ENCODE measurements at places on chromosomes 4 and X. TPM values are rescaled to one million over a fixed set of nuclear protein-coding genes. Genes with fewer than 3 reads are reported as not detected.

OCRL gene
- total RNA-seq = 3.2 TPM

GUCY1A1 gene
- not detected for total RNA-seq

EXOC1 gene
- 21.9 TPM for total RNA-seq

P2RY4 gene
- total RNA-seq = 0.17 TPM

UPF3B gene
- 15.3 TPM for total RNA-seq

WWC2 gene
- total RNA-seq = 5.4 TPM

EVC2 gene
- total RNA-seq = 1.8 TPM

LRCH2 gene
- total RNA-seq = not detected

DNA sequence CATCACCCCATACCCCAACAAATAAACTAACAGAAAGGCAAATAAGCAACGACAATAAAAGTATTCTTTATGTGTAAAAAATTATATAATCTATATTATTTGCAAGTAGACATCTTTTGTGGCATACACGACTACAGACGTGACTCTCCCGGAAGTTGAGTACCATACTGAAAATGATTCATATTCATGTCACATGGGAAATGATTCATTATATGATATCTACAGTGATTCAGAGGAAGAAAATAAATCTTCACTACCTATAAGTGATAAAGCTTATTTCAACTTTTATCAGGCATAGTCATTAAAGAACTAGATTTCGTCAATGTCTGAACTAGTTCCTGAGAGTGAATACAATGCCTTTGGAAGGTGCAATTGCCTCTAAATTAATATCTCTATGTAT is 4.6 kb upstream of the ANTXR2 start:
- peaks cover 49% of the 10 kb centered on the region for H3K4me1 ChIP-seq
- peak overlapping the region; percentile 11 for H3K27ac ChIP-seq
- peak; percentile 24 for DNase-seq
- peaks cover 2% of the 10 kb centered on the region for H3K27me3 ChIP-seq

GRCh38 chr4:11866391-11866790 is 437.7 kb upstream of the HS3ST1 start:
- no peak overlapping the region for H3K27ac ChIP-seq
- H3K27me3 ChIP-seq = no peaks in the 10 kb centered on the region
- H3K36me3 ChIP-seq = no peaks in the 10 kb centered on the region

DNA sequence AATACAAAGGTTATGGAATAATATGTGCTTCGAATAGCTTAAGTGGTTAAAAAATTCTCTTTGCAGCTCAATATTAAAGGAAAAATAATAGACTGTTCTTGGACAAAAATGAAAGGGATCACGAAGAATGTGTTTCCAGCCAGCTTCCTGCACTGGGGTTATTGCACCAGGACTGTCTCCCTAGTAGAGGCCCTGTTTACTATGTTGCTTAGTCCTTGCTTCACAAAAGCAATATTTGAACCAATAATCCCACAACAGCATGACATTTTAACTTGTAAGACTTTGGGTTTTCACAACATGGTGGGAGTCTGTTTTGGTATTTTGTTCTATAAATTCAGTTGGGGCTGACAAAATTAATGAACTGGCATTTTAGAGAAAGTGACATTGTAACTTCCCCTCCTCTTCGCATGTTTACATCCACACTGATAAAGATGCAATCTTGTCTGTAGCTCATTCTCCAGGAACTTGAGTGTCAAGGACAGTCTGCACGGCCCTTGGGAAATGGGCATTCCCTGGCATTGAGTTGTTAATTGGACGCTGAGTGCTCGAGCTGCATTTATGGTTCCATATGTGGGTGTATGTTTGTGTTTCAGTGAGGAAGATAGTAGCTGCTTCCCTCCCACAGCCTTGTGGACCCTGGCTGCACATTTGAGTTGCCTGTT is 39.0 kb downstream of the SHROOM2 start:
- no peak overlapping the region for H3K4me3 ChIP-seq
- peaks cover 32% of the 10 kb centered on the region for H3K27me3 ChIP-seq

- H3K27ac ChIP-seq = no peak overlapping the region
- H3K4me3 ChIP-seq = no peak overlapping the region
- H3K4me1 ChIP-seq = no peaks in the 10 kb centered on the region
- DNase-seq = no peak
- H3K36me3 ChIP-seq = no peaks in the 10 kb centered on the region
- no peaks in the 10 kb centered on the region for H3K27me3 ChIP-seq
These were observed 33.4 kb upstream of the PHKA2 start for GRCh38 chrX:19017271-19017670.

DNA sequence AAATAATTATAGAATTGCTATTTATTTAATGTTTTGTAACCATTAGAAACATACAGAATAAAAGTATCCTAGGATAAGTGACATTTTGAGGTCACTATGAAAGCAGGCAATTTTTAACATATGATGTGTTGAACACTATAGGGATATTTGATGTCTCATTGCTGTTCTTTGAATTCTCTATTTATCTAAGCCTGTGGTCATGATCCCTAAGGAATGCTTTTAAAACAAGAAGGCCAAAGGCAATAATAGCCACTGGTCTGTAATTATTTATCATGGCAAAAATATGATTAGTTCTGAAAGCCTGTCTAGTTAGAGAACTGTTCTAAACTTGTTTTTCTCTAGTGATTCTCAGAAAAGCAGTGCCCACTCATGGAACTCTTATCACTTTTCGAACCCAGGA is 186.6 kb downstream of the RPA4 start:
- no peak for DNase-seq
- no peaks in the 10 kb centered on the region for H3K4me1 ChIP-seq
- H3K4me3 ChIP-seq = no peak overlapping the region
- H3K36me3 ChIP-seq = peaks cover 3% of the 10 kb centered on the region
- no peaks in the 10 kb centered on the region for H3K27me3 ChIP-seq

- H3K4me1 ChIP-seq = peaks cover 19% of the 10 kb centered on the region
- H3K36me3 ChIP-seq = peaks cover 4% of the 10 kb centered on the region
- no peak overlapping the region for H3K4me3 ChIP-seq
- H3K27me3 ChIP-seq = no peaks in the 10 kb centered on the region
- no peak overlapping the region for H3K27ac ChIP-seq
These were observed 24.5 kb downstream of the KIAA0232 start for GRCh38 chr4:6806924-6807626.

GRCh38 chr4:27316176-27316575 is 455.5 kb downstream of the STIM2 start:
- no peaks in the 10 kb centered on the region for H3K4me1 ChIP-seq
- H3K27ac ChIP-seq = no peak overlapping the region
- H3K4me3 ChIP-seq = no peak overlapping the region
- H3K36me3 ChIP-seq = no peaks in the 10 kb centered on the region

DNA sequence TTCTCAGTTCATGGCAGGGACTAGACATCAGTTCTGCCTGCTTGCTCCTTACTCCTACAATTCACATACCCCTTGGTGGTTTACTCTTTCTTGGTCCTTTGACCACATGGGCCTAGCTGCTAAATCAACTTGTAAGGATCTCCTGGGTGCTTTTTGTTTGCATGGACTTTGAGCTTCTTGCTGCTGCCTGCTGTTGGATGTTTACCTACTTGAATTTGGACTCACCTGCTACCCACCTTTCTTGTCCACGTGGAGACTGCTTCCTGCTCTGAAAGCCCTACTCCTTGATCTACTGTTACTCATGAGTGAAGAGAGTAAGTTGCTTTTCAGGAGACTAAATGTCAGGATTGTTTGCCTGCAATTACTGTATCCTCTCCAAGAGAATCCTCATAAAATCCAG is 15.2 kb upstream of the ARHGAP24 start:
- DNase-seq = no peak
- H3K27ac ChIP-seq = no peak overlapping the region
- H3K4me1 ChIP-seq = no peaks in the 10 kb centered on the region
- no peaks in the 10 kb centered on the region for H3K36me3 ChIP-seq

- H3K36me3 ChIP-seq = no peaks in the 10 kb centered on the region
- H3K4me3 ChIP-seq = no peak overlapping the region
- no peaks in the 10 kb centered on the region for H3K27me3 ChIP-seq
- DNase-seq = no peak
These were observed 312.1 kb upstream of the FTHL17 start for GRCh38 chrX:31383991-31384390.

DNA sequence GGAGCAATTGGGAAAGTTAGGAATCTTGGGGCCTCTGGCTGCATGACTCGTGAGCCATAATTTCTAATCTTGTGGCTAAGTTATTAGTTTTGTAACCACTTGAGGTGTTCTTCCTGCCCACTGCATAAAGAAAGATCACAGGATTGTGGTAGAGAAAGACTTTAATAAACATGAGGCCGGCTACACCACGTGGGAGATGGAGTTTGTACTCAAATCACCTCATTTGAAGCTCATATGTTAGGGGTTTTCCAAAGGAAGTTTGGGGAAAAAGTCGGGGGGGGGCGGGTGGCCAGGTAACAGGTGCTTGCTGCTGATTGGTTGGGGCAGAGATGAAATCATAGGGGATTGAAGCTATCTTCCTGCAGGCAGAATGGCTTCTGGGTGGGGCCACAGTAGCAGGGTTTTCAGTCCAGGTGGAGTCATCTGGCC is 287.8 kb downstream of the ZNF674 start:
- H3K27me3 ChIP-seq = no peaks in the 10 kb centered on the region
- H3K27ac ChIP-seq = no peak overlapping the region
- no peak overlapping the region for H3K4me3 ChIP-seq

- H3K36me3 ChIP-seq = no peaks in the 10 kb centered on the region
- no peak overlapping the region for H3K4me3 ChIP-seq
These were observed 1.1 kb upstream of the NXT2 start for GRCh38 chrX:109535578-109535977.

GRCh38 chr4:183599284-183599683 is 59.7 kb downstream of the RWDD4 start:
- H3K27ac ChIP-seq = no peak overlapping the region
- H3K36me3 ChIP-seq = no peaks in the 10 kb centered on the region
- H3K4me3 ChIP-seq = no peak overlapping the region
- no peak for DNase-seq
- no peaks in the 10 kb centered on the region for H3K4me1 ChIP-seq

DNA sequence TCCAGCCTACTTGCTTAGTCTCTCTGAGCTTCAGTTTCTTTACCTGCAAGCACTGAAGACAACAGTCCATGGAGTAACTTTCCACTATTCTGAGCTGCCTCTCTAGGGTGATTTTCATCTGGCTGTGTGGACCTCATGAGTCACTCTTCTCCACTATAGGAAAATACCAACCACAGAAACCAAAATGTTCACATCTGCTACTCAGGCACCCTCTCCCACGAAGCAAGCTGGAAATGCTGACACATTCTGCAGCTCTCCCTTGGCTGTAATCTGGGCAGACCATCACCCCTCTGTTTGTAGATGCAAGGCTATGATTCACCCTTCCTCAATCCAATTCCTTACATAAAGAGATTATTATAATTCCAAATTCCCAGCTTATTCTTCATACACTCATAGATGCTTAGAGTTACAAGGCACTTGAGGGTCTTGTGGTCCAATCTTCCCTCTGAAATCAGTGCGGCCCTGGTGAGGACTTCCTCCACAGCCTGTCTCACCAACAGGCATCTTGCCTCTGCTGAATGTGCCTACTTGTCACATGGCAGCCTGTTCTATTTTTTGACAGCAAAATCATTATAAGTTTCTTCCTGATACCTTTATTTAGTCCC is 97.0 kb upstream of the LNX1 start:
- peaks cover 7% of the 10 kb centered on the region for H3K4me1 ChIP-seq
- DNase-seq = peak; percentile 42
- H3K36me3 ChIP-seq = no peaks in the 10 kb centered on the region
- H3K27me3 ChIP-seq = peaks cover 9% of the 10 kb centered on the region
- no peak overlapping the region for H3K4me3 ChIP-seq
- H3K27ac ChIP-seq = no peak overlapping the region

DNA sequence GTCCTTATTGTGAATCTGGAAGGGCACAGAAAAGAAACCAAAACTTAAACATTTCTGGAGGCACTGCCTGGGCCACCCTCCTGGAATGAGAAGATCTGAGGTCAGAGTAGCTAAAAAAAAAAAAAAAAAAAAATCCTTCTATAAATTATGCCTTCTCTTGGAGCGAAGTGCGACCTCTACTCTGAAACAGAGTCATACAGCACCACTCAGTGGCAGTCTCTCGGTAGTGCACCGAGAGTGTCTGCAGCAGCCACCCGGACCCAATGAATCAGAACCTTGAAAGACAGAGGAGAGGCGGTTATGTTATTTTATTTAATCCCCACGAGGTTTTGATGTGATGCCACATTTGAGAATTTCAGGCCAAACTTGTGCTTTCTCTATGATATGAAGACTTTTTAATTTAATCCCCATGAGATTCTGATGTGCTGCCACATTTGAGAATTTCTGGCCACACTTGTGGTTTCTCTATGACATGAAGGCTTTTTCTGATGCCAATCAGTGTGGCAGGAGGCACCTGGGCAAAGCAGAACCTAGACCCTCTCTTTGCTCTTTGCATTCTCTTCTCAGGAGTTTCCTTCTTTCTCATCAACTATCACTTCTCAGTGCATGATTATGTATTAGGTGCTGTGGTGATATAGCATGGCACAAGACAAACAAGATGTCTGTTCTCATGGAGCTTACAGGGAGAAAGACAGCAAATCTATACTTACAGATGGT is 5.6 kb upstream of the CT47C1 start:
- DNase-seq = peak; percentile 66
- no peak overlapping the region for H3K4me3 ChIP-seq
- H3K36me3 ChIP-seq = no peaks in the 10 kb centered on the region
- H3K27ac ChIP-seq = no peak overlapping the region

GRCh38 chr4:62923783-62924182 is 1485.5 kb downstream of the TECRL start:
- H3K36me3 ChIP-seq = no peaks in the 10 kb centered on the region
- no peak for DNase-seq
- no peaks in the 10 kb centered on the region for H3K4me1 ChIP-seq
- no peak overlapping the region for H3K27ac ChIP-seq
- H3K27me3 ChIP-seq = no peaks in the 10 kb centered on the region

- H3K27ac ChIP-seq = no peak overlapping the region
- DNase-seq = no peak
- no peaks in the 10 kb centered on the region for H3K36me3 ChIP-seq
- H3K27me3 ChIP-seq = no peaks in the 10 kb centered on the region
These were observed 216.4 kb upstream of the AFF2 start for GRCh38 chrX:148284056-148284455.

GRCh38 chr4:75655562-75655961 is 17.6 kb downstream of the G3BP2 start:
- H3K4me1 ChIP-seq = peaks cover 52% of the 10 kb centered on the region
- no peak for DNase-seq
- peaks cover 38% of the 10 kb centered on the region for H3K36me3 ChIP-seq
- no peak overlapping the region for H3K4me3 ChIP-seq
- peak overlapping the region; percentile 81 for H3K27ac ChIP-seq

Measured in activated CD4-positive, alpha-beta memory T cell treated with anti-CD3 and anti-CD28 coated beads for 36 hours (primary cell).